ENCODE measurements at places on chromosomes 16 and 17. TPM values are rescaled to one million over a fixed set of nuclear protein-coding genes. Genes with fewer than 3 reads are reported as not detected.

DNA sequence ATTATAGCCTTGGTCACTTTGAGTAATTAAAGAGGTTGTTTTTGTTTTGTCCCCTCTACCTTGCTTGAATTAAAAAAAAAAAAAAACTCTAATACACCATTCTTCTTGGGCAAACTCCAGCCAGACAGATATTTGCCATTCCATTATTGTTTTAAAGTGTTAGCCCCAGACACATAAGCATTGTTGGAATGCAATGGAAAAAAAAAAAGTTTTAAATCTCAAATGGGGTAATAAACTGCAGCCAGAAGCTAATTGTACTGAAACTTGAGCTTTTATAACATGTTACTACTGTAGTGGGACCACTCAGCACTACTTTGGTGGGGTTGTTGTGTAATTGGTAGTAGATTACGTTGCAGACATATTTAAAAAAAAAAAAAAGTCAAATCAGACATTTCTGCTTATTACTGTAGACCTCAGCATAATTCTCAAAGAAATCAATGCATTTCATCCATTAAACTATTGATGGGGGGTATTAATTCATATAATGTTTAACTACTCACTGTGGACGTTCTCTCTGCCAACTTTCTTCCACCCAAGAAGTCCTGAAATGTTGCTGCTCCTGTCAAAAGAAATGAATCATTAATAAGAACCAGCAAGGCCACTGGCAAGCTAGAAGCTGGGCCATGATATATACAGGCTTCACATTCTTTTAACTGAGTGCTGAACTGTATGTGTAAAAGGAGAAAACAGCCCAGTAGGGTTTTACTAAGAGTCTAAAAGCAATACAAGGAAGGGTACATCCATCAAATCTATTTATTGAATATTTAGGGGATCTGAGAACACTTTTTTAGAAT, 626.6 kb upstream of the SOX9 start:
- DNase-seq = no peak

DNA sequence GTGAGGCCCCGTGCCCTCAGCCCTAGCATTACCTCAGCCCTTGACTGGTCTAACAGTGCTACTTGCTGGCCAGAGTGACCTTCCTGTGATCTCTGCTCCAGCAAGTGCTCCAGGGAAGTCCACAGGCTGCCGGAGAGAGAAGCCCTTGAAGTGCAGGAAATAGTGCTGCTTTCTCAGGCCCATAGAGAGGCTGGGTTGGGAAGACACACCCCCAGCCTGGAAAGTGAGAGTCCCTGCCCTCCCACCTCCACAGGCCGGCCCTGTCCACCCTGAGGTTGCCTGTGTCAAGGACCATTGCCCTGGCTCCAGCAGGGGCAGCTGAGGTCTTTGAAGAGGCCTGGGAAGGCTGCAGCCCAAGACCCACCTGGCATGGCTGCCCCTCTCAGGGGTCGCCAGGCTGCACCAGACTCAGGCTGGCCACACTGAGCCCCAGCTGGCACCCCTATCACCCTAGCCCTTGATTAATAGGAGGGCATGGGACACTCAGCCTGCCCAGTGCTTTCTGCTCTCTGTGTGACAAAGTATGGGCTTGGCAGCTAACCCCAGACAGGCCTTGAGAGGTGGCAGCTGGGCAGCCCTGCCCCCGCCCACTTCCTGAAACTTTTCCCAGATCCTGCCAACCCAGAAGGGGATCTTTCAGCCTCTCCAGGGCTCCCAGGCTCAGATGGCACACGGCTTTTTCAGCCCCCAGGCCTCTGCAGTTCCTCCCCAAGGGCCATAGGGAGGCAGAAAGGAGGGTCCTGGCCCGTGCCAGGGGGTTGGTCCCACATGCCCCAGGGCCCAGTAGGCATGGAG, 21.7 kb downstream of the ATP6V0D1 start:
- DNase-seq = no peak

CCL2 gene
- total RNA-seq = 4.9 TPM

KRT27 gene
- total RNA-seq = not detected

DNA sequence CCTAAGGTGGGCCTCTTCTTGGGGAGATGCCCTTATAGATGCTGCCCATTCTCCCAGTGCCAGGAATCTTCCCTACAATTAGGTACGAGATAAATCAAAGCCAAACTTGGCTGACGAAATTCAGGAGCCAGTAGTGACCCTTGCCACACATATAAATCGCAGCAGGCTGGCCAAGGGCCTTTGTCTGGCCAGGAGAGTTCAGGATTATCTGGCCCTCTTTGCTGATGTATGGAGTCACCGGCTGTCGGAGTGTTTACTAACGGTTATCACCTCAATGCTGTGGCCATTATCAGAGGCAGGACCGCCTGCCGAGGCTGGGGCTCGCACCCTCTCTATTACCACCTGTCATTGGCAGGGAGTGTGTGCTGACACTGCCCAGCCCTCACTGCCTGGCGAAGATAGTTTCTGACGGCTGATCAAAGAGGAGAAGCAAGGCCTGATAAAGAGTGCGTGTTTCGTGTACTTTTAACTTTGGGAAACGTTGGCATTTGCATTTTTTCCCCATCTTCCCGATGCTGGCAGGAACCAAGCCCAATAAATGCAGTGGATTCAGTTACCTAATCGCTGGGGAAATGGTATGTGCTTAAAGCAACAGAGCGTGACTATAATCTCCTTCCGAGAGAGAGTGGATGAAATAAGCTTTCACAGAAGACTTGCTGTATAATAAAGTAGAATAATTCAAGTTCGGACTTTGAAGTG, 32.8 kb upstream of the TBX2 start:
- no peak for DNase-seq

FSCN2 gene
- total RNA-seq = not detected

Measured in GM23338 (cell line).